Stimulated activated CD4-positive, alpha-beta T cell treated with anti-CD3 and anti-CD28 coated beads, Interleukin-1b, Interleukin-23, amount 100 ng/mL, for 4 hours (primary cell): ENCODE measurements at places on chromosomes 12 and 14.
A peak's percentile ranks its signal among the peaks of the same experiment; 100 is the strongest.

GRCh38 chr14:63544591-63545299 is 1.6 kb upstream of the PPP2R5E start:
- no peak for DNase-seq

- no peak for DNase-seq
Observed at GRCh38 chr14:105891221-105891602, 364.8 kb downstream of the TMEM121 start.

DNA sequence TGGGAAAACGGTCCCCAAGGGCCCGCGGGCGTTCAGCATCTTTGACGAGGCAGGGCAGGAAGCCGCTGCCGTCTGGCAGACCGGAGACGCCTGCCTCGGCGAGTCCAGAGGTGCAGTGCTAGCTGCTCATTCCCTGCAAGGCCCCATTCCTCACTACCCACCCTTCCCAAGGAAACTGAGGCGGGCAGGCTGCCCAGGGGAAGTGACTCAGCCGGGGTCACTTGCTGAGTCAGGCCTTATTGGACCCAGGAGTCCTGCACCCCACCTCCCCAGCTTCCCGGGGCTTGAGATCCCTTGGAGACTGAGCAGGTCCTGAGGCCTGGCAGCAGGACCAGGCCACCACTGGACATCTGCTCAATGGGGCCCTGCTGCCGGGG is 3.7 kb downstream of the SH2B3 start:
- no peak for DNase-seq

- DNase-seq: no peak
Observed at GRCh38 chr12:102376181-102376747, 104.1 kb downstream of the IGF1 start.

- peak; percentile 38 for DNase-seq
Observed at GRCh38 chr12:118404876-118405521, 28.6 kb downstream of the SUDS3 start.

DNA sequence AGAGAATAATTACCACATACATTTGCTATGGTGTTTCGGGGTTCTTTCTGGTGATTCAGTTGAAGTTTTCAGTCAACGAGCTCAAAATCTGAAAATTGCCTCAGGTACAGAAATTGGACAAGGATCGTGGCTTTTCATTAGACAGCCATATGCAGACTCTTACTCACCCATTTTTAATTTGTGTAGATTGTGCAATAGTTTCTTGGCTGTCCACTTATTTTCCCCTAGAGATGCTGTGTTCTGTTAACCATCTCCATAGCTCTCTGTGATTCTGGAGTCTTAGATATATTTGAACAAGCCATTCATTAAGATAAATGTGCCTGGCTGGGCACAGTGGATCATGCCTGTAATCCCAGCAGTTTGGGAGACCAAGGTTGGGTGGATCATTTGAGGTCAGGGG is 497.1 kb upstream of the RPL10L start:
- DNase-seq: no peak

DNA sequence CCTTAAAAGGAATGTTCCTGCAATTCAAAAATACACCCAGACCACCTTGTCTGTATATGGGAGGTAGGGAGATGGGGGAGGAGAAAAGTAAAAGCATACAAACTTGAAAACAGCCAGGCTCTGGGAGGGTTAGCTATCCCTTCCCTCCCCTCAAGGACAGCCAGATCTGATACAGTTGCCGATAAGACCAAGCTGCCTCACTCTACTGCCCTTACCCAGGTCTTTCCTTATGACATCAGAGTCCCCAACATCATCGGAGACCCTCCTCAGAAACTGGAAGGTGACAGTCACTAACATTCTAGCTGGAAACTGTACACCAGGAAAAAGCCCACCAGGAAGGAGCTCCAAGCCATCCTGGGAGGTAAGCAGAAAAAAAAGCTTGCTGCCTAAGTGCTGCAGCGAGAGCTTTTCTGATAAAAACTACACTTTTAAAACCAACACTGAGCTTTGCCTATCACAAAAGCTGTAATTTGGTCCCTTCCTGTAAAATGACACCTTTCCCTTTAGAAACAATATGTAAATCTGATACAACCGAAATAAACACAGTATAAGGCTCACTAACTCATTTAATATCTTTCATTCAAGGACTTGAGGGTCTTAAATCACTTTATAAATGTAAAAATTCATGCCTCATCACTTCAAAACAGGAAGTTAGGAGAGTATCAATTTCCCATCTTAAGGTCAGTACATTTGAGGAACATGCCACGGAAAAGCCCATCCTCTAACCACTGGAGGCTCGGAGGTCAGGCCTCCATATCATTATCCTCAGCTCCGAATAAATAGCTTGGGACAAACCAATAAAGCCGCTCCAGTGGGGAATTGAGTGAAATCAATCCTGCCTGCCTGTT is 20.4 kb upstream of the PLEKHH1 start:
- no peak for DNase-seq

GRCh38 chr14:81127785-81128184 is 93.0 kb downstream of the GTF2A1 start:
- DNase-seq: no peak

- DNase-seq: no peak
Observed at GRCh38 chr12:76260390-76260748, 87.8 kb downstream of the BBS10 start.

DNA sequence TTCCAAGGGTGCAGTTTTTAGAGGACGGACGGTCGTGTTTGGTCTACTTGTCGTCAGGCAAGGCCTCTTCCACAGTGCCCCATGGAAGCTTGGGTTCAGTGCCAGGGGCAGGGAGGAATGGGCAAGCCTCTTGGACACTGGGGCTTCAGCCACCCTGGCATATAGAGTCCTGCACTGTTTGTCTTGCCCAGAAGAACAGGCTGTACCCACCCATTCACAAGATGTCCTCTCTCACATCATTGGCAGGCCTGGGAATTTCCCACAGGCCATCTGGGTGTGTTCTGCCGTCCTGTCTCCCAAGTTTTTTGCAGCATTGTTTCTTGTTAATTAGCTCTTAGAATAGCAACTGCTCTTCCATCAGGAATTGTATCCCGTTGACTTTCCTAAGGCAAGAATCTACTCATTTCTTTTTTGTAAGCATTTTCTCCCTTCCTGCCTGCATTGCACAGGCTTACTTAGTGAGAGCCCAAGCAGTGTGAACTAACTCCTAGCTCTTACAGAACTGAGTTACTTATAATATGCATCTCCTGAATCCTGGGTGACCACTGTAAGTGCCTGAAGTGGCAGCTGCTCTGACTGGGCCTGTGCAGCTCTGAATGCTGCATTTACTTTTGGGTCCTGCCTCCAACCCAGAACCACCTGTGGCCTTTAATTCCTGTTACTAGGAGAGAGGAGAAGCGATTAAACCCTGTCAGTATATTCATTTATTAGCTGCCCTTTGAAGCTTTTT is 149.4 kb upstream of the HIF1A start:
- no peak for DNase-seq

- DNase-seq: no peak
Observed at GRCh38 chr14:103314496-103315277, 19.4 kb upstream of the EIF5 start.

DNA sequence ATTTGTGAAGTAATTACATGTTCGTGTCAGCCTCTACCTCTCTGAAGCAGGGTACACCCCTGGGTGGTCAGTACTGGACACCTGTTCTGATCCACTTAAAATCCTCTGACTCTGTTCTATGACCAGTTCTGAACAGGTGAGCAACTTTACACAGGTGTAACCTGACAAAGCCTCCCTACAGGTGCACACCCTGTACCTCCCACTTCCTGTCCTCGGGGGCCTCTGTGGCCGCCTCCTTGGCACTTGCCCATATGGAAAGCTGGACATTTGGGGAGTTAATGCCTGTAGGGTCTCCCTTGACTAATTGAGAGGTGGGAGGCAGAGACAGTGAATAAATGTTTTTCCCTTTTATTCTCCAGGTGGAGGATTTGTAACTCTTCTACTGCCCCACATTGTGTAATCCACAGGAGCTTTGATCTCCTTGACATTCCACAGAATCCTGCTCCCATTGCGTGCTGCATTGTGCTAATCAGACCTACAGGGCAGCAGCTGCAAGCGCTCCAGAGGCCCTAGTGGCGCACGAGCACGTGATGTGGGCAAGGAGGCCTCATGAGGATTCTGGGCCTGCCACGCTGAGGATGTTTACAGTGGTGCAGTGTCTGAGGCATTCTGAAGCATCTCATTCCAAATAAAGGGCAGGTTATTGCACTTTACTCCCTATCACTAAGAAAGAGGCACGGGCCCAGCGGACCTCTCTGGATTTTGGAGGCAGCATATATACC is 45.8 kb upstream of the BATF start:
- DNase-seq: no peak

- DNase-seq: no peak
Observed at GRCh38 chr12:989051-989450, 2.0 kb upstream of the ERC1 start.

- DNase-seq: no peak
Observed at GRCh38 chr12:3755898-3756297, 3.0 kb upstream of the CRACR2A start.

- DNase-seq: no peak
Observed at GRCh38 chr12:81255456-81255855, 177.6 kb downstream of the ACSS3 start.

- no peak for DNase-seq
Observed at GRCh38 chr12:86663716-86664115, 407.5 kb upstream of the MGAT4C start.

DNA sequence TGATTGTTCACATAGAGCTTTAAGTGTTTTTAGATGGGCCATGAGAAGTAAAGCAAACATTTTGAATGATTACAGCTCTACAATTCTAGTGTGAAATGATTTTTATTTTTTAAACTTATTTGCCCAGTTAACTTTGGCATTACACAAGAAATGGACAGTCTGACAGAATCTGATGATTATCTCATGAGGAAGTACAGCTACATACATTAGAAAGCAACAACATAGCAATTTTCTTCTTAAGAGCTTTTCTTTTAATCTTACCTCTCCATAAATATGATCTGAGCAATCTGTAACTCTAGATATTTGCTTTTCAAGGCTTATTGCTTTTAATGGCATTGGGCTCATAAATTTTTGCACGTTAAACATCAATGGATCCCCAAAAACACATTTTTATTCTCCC is 26.5 kb upstream of the PPP1R12A start:
- DNase-seq: no peak

DNA sequence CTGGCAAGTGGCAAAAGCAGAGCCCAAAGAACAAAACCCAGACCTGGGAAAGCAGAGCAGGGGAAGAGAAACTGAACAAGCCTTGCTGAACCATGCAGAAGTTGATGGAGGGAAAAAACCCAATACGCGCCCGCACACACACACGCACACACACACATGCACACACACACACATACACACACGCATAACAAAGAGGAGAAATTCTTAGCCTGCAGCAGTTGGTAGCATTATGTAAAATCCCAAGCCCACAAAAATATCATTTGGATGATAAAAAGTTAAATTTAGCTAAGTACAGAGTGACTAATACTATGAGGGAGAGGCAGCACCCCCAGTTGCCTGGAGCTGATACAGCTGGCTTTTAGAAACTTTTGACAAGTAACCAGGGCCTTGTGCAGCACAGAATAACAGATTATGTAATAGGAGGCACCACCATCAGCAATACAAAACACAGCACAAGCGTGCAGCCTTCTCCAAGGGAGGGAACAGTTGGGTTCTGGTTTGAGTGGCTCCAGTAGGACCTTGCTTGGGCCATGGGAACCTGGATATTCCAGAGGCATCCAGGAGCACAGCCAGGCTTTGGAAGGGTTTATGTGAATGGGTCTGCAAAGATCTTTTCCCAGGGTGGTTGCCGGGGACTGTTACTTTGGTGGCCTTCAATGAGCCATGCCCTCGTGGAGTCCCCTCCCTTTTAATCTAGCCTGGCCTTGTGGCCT is 35.3 kb downstream of the PITPNM2 start:
- no peak for DNase-seq

DNA sequence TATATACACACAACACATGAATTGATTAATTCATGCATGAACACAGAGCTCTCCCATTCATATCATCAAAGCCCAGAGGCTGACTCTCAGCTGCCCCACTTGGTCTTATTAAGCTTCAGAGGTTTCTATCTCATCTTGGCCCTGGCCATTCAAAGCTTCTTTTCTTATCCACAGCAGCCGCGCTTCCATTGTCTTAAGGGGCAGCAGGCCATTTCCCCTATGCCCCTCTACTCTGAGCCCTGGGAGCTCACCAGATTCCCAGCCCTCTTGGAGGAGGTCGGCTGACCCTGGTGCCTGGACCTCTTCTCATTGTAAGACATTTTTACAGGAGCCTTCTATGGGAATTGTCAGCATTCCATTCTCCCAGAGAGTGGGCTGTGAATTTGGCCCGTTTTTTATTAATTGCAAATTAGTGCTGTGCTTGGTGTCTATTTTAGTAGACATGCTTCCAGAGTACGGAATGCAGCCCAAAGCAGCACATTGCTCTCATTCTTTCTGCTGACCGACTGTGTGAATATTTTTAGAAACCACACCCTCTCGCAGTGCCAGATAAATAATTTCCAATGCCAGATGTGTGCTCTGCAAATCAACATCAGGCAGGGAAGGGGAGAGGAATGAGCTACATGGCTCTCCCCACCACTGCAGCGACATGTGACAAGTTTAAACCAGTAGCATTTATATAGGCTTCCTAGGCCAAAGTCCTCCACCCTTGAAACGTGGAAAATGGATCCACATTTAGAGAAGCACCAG is 58.5 kb downstream of the NUAK1 start:
- no peak for DNase-seq

DNA sequence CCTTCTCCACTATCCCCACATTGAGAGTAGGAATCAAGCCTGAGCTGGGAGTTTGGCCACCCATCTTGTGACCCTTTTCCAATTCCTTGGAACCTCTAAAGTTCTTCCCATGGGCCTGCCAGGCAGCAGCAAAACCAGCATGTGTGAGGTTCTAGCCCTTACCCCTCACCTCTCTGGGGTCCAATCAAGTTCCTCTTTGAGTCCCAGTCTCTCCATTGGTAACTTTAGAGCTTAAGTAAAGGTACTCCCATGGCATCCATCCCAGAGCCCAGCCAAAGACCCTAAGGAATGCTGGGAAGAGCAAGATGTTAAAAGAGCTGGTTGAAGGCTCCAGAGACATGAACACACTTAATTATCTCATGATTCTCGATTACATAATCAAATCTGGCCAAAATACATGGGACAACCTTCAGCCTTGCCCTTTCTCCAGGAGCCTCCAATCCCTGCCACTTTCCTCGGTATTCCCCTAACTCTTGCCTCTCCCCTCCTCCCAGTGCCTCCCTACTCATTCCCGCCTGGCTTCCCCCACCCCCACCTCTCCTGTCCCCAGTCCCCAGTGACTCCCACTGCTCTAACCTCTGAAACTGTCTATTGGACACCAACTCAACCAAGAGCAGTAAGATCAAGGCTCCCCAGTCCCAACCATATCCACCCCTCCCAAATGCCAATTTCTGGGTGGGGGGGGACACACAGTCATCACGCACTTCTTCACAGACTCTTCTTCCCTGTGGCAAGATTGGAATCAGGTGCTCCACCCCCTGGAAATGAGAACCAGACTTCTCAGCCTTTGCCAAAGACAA is 4.8 kb upstream of the TNS2 start:
- DNase-seq: no peak

DNA sequence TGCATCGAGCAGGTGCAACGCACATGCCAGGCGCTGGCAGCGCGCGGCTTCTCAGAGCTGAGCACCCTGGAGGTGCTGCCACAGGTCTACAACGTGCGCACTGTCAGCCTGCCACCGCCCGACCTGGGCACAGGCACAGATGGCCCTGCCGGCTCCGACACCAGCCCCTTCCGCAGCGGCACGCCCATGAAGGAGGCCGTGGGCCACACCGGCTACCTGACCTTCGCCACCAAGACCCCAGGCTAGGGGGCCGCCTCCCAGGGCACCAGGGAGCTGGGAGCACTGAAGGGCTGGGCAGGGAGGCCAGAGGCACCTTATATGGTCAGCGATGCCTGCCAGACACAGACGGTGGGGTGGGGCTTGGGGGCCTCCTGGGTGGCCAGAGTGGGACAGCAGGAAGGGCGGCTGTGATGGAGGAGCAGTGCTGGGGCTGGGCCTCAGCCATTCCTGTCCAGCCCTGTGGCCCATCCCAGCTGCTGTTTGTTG is 5.6 kb downstream of the TRMT61A start:
- no peak for DNase-seq
